ENCODE measurements at places on chromosomes 6 and 20. TPM values are rescaled to one million over a fixed set of nuclear protein-coding genes. Genes with fewer than 3 reads are reported as not detected.

SYCP2L gene
- 8.2 TPM for total RNA-seq

ULBP2 gene
- 0.26 TPM for total RNA-seq

SOX12 gene
- 3.4 TPM for total RNA-seq

C20orf204 gene
- total RNA-seq = 0.95 TPM

SENP6 gene
- total RNA-seq = 347 TPM

GRCh38 chr6:79894939-79895338, 52.4 kb downstream of the ELOVL4 start:
- no peak for DNase-seq

GRCh38 chr6:42401613-42401951, 50.1 kb downstream of the TRERF1 start:
- DNase-seq = no peak

- DNase-seq = no peak
Measured at GRCh38 chr6:72890233-72890632, 268.4 kb downstream of the KCNQ5 start.

DNA sequence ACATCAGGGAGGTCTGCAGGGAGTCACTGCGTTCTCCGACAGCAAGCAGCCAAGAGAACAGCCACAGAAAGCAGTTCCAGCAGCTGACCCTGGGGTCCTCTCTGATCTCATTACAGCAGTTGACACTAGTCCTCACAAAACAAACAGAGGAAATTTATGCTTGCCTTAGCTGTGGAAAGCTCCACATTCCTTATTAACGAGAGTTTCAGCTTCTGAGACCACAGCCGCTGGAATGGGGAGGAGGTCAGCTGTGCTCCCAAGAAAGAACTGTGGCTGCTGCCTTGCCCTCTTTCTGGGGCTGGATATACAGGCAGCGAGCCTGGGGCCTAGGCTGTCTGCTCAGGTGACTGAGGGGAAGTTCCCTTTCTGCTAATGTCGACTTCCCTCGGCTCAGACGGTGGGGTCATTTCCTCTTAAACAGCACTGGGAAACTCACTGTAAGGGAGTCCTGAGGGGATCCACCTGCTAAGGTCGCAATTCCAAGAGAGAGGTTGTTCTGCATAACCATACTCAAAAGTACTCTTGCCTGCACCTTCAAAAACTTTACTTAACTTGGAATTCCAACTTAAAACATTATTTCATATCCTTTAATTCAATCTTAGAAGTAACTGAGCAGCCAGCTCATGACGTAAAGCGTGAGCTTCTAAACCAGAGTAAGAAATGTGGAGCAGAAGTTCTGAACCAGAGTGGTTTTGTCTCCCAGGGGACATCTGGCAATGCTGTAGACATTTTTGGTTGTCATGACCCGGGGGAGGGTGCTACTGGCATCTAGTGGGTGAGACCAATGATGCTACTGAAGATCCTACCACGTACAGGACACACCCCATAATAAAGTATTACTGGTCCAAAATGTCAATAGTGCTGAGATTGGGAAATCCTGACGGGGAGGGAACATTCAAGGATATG, 80.3 kb downstream of the BACH2 start:
- DNase-seq = no peak

DNA sequence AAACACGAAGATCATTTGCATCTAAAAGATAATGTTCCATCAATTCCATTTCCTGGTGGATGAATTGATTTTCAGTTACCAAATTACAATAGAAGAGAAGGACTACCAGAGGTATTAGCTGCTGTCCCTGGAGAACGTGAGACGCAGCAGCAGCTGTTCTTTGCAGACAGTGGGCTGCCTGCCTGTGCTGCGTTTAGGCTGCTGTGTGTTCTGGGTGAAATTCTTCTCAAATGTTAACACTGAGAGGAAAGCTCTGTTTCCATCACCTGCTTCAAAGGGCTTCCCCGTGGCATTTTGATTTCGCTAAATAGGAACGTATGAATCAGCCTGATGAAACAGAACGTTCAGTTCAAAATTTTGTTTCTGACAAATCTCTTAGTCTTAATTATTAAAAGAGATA, 362.2 kb downstream of the C6orf118 start:
- DNase-seq = no peak

- no peak for DNase-seq
Measured at GRCh38 chr6:138844192-138844591, 48.3 kb downstream of the ECT2L start.

GRCh38 chr6:21871831-21872230, 278.3 kb downstream of the SOX4 start:
- DNase-seq = no peak

DNA sequence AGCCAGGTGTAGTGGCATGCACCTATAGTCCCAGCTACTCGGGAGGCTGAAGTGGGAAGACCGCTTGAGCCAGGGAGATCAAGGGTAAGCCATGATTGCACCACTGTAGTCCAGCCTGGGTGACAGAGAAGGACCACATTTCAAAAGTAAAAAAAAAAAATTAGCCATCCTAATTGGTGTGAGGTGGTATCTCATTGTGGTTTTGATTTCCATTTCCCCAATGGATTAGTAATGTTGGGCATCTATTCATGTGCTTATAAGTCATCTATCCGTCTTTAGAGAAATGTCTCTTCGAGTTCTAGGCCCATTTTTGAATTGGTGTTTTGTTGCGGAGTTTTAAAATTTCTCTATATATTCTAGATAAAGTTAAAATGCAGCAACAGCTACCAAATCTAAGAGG, 21.7 kb downstream of the ABHD12 start:
- no peak for DNase-seq

DNA sequence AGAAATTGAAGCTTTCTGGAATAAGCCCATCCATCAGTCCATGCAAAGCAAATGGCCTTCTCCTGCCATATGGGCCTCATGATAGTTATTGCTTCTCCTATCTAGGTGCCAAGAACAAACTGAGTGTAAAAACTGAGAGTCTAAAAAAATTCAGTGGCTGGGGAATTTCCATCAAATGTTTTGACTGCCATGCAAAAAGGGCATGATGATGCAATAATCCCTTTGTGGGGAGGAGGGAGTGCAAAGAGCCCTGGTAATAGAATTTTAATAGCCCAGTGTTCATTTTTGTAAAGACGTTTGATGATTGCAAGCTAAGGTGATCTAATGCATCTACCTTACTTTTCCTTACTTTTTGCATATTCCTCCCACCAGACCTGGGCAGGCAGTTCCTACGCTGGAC, 683.7 kb downstream of the EPM2A start:
- no peak for DNase-seq

GRCh38 chr20:37948956-37949355, 46.0 kb downstream of the VSTM2L start:
- no peak for DNase-seq

- DNase-seq = no peak
Measured at GRCh38 chr6:12013307-12013719, 1.2 kb downstream of the HIVEP1 start.

DNA sequence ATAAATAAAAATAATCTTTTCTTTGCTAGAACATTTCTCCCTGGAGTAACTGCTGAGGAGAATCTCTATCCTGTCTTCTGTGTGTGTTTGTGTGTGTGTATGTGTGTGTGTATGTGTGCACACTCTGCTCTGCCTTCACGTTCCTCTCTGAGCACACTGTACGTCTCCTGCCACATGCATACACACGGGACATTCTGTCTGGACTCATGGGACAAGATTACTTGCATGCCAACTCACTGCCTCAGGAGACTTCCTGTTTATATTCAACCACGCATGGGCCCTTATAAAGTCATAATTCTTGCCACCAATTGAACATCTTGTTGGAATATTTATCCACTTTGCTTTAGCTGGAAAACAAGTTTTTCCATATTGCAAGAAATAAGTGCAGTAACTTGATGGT, 930.6 kb downstream of the KIF16B start:
- DNase-seq = no peak
